ENCODE measurements at places on chromosomes 6 and 20. TPM values are rescaled to one million over a fixed set of nuclear protein-coding genes. Genes with fewer than 3 reads are reported as not detected.

CCN6 gene
- total RNA-seq: not detected

LSM2 gene
- 21.4 TPM for total RNA-seq

IER3 gene
- total RNA-seq: 7.5 TPM

MAK gene
- total RNA-seq: 61.8 TPM

CALHM6 gene
- total RNA-seq: 2.5 TPM

PEDS1 gene
- 7.6 TPM for total RNA-seq

REPS1 gene
- 77.6 TPM for total RNA-seq

ADAM33 gene
- 42.6 TPM for total RNA-seq

GCNT2 gene
- total RNA-seq: 34.2 TPM

CST7 gene
- total RNA-seq: 0.60 TPM

HLA-DQA1 gene
- total RNA-seq: 0.38 TPM

OOEP gene
- not detected for total RNA-seq

BPIFB4 gene
- 0.22 TPM for total RNA-seq

MEI4 gene
- total RNA-seq: 0.99 TPM

TMC2 gene
- total RNA-seq: not detected

KCNG1 gene
- total RNA-seq: 3.4 TPM

NMBR gene
- total RNA-seq: 0.71 TPM

ARMC2 gene
- 10.3 TPM for total RNA-seq

BACH2 gene
- total RNA-seq: 33.6 TPM

MUC21 gene
- 0.11 TPM for total RNA-seq

SLC17A2 gene
- not detected for total RNA-seq

LHFPL5 gene
- total RNA-seq: 0.27 TPM
